Activated B cell treated with CpG ODN at 0.5 μM for 24 hours (primary cell): ENCODE measurements at places on chromosomes 2 and 18.

DNA sequence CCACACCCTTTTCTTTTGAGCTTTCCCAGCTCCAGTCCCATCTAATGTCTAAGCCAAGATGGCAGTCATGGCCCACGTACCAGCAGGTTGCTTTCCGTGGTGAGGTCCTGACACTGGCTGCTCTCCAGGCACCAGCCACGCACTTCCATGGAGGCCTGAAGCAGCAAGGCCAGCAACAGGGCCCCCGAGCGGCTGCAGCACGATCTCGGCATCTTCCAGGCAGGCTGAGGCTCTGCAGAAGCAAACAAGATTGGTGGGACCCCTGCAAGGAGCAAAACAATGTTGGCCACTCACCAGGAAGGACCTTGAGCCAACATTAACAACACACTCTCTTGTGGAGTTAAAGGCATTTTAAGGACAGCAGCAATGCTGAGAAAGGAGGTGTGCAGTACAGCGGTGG is 3.8 kb downstream of the POMC start:
- DNase-seq: no peak

DNA sequence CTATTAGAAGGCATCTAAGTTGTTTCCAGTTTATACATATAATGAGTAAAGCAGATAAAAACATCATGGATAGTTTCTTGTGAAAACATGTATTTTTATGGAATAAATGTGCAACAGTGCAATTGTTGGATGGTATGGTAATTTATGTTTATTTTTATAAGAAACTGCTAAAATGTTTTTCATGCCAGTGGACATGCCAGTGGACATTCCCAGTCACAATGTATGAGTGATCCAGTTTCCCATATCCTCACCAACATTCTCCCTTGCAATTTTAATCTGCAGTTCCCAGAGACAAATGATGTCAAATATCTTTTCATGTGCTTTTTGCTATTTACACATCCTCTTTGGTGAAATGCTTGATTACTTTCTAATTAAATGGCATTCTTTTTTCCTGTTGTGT is 818.6 kb downstream of the SUCLG1 start:
- no peak for DNase-seq

DNA sequence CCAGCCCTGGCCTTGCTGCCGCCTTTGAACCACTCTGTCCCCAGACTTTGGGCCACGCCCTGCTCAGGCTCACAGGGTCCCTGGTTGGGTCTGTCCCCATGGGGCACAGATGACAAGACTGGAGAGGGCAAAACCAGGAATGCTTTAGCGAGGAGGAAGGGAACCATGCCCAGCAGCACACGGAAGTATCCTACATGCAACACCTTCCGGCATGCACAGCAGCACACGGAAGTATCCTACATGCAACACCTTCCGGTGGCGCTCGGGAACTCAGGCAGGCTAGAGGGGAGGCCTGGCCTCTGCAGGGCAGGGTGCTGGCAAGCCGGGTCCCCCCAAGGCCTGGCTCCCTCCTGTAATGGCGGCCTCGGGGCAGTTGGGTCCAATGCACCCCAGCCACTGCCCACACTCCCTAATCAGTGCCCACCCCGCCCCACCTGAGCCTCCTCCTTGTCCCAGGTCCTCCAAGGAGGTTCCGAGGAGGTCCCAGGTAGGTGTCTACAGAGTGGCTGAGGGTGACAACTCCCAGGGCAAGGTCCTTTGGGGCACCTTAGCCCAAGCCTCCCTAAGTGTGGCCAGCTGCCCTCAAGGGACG is 33.6 kb upstream of the SNED1 start:
- DNase-seq: no peak

- no peak for DNase-seq
Measured at GRCh38 chr2:195836002-195836401, 179.0 kb downstream of the SLC39A10 start.

DNA sequence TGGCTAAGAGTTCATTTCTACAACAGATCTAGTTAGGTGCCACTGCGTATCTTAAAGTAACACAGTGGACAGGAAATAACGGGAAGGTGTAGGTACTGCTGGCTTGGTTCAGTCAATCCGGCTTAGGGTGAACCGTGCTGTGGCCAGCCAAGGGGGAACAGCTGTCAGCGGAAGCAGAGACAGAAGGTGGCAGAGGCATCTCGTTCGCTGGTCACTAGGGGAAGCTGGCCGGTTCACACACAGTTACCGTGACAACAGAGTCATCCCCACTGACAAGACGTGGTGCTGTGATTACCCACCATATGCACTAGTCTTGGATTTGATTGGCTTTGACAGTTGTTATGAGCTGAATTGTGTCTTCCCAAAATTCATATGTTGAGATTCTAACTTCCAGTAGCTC is 58.8 kb upstream of the HDAC4 start:
- DNase-seq: no peak

DNA sequence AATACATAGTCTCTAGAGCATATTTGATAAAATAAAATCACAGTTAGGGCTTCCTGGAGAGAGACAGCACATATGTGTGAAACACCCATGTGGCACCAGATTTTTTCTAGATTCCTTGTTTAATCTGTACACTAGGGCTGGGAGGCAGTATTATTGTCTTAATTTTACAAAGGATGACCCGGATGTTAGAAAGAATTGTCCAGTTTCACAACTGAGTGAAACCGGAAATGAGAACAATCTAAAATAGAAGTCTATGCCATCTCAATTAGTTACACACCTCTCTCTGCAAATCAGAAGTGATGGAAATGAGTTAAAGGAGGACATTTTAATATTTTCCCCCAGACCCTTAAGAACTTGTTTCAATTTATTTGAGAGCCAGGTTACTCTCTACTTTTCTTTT is 463.7 kb upstream of the DSEL start:
- no peak for DNase-seq

- no peak for DNase-seq
Measured at GRCh38 chr2:108169982-108170625, 69.7 kb upstream of the SULT1C3 start.
